Forelimb muscle (tissue), 1 donor: ENCODE measurements at places on chromosomes 7 and 10. TPM values are rescaled to one million over a fixed set of nuclear protein-coding genes. Genes with fewer than 3 reads are reported as not detected.

DNA sequence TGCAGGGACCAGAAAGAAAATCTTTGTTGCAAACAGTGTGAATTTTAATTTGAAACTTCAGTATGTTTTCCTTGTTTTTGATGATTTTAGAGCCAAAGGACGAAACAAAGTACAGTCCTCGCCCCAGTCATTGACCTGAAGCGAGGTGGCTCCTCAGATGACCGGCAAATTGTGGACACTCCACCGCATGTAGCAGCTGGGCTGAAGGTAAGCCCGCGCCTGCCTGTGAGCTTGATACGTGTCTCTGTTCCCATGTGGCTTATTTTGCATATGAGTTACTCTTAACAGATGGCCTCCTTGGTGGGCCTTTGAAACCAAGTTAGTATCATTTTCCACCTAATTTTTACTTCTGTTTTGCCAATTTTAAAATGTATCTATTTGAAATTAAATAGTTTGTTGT, 12.3 kb downstream of the RBM17 start:
- DNase-seq: no peak

- DNase-seq: no peak
Observed at GRCh38 chr10:125264757-125265578, 104.6 kb upstream of the CTBP2 start.

- DNase-seq: no peak
Observed at GRCh38 chr7:64874562-64875250, 28.4 kb upstream of the ZNF273 start.

The TOMM7 gene
- 807 TPM for polyA plus RNA-seq
